Stimulated activated CD8-positive, alpha-beta memory T cell treated with anti-CD3 and anti-CD28 coated beads, Interleukin-15, amount 100 ng/mL, for 48 hours (primary cell): ENCODE measurements at places on chromosomes 4 and X.

- DNase-seq: no peak
Observed at GRCh38 chr4:40473578-40474388, 138.7 kb downstream of the CHRNA9 start.

DNA sequence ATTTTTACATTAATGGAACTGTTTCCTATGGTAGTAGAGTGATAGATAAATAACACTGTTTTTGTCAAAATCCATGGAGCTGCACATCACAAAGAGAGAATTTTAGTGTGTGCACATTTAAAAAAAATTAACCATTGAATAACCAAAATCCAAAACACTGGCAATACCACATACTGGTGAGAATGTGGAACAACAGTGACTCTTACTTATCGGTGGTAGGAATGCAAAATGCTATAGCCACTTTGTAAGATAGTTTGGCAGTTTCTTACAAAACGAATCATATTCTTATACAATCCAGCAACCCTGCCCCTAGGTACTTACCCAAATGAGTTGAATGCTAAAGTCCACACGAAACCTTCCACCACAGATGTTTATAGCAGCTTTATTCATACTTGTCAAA, 229.6 kb upstream of the GPR101 start:
- DNase-seq: no peak

DNA sequence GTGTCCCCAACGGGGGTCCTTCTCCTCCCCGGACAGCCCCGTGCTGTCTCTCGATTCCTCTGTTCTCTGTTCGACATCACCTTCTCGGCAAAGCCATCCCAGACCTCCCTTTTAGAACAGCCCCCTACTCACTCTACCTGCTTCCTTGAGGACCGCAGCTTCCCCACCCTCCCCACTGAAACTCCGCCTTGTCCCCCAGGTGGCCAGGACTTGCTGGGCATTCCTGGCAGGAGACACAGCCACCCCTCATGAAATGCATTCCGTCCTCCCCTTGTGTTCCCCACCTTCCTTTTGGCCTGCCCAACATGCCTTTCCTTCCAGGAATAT, 34.8 kb upstream of the GPR78 start:
- no peak for DNase-seq

GRCh38 chr4:19010761-19011160, 989.2 kb upstream of the LCORL start:
- DNase-seq: no peak

- DNase-seq: no peak
Observed at GRCh38 chr4:29581457-29581856, 1138.7 kb upstream of the PCDH7 start.

DNA sequence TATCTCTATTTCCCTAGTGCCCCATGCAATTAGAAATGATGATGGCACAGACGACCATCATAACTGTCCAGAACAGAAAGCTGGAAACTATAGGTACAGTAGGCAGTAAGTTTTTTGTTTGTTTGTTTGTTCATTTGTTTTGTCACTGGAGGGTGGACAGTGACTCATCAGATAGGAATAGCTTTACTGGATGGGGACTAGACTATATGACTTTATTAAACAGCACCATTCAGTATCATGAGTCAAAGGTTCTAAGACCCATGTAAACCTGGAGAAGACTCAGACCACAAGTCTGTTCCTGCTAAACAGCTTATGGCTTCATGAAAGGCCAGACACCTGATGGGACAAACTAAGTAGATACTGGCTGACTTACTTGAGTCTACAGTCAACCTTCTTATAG, 38.4 kb downstream of the PLAC1 start:
- DNase-seq: no peak

DNA sequence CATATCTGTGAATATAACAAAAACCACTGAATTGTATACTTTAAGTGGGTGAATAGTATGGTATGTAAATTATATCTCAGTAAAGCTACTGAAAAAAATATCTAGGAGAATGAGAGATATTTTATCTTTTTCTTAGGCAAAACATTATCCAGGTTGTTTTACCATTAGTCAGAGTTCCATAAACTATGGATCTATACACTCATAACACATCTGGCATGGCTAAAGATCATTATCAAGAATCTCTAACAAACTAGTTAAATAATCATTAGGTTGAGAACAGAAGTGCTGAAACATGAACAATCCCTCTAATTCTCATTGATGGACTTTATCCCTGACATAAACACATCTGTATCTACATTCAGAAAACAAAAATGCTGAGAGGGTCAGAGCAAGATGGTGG, 15.6 kb downstream of the MED14 start:
- no peak for DNase-seq

DNA sequence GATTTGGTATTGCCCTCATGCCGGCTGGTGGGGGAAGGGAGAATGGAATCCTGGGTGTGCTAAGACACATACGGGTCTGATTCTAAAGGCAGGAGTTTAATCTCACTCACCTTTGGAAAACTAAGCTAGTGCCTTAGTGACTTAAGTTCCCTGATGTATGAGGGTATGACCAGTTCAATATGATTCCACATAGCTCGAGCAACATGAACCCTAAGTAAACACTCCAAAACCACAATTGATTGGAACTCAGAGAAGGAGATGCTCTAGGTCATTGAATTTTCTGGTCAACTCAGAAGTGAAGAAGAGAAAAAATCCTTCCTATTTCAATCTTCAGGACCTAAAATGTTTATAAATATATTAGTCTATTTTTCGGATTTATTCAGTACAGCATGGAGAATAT, 420.1 kb upstream of the INTU start:
- no peak for DNase-seq

- DNase-seq: no peak
Observed at GRCh38 chr4:70382691-70383181, at the start of gene SMR3B. Gene SMR3B, plus strand, starts transcription at chr4:70383131. Its CDS starts 1,380 bp downstream, at chr4:70384511.

GRCh38 chr4:189436207-189436606, 504.5 kb upstream of the FRG1 start:
- DNase-seq: no peak

- no peak for DNase-seq
Observed at GRCh38 chr4:145132511-145133098, 34.5 kb downstream of the ABCE1 start.

DNA sequence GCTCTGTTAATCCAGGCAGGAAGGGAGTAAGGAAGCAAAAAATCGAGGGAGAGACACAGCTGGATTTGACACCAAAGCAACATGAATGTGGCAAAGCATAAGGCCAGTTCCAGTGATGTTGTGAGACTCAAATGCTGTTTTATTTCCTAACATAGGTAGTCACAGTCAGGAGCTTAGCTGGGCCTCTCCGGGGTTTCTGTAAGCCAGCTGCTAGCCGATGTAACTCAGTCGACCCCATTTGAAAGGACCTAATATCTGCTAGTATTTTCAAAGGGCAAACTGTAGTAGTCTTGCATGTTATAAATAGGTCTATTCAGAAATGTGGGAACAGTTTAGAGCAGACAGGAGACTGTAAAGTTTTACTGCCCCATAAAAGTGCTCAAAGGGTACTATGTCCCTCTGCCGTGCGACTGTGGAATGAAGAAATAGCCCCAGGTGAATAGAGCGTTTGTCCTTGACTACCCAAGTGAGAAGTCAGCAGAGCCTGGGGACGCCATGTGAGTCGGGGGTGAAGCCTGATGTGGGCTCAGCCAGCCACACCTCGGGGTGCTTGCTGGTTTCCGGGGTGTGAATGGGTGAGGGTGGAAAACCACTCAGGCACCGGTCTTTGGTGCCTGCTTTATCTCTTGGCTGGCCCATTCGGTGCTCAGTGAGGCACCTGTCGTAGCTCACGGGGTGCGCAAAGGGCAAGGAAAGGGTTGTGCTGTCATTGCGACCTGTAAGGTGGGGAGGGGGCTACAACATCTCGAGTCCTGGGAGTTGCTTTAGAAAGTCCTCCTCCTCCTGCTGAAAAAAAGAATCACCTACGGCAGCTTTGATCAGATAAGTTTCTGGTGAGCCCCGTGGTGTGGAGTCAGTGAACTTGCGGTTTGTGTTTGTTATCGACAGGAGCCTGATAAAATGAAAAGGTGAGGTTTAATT, 745 bp downstream of the TRIM2 start:
- DNase-seq: no peak

- DNase-seq: no peak
Observed at GRCh38 chr4:154622598-154622997, 10.1 kb upstream of the FGG start.

DNA sequence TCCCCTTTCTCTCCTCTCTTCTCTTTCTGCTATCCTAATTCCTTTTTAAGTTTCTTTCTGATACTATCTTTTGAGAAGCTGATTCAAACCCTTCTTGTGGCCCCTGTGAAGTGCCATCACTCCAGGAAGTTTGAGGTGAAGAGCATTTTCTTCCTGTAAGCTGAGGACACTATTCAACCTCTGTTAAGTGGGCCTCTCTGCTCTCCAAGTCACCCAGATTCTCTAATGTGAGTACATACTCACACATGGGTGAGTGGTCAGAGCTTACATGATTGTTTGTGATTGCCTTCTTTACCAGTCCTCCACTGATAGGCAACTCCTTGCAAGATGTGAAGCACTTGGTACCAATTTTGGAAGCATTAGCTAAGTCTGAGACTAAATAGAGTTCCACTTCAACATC, 18.4 kb upstream of the SMIM10L2A start:
- no peak for DNase-seq

- no peak for DNase-seq
Observed at GRCh38 chrX:30343206-30343605, 34.0 kb upstream of the NR0B1 start.

DNA sequence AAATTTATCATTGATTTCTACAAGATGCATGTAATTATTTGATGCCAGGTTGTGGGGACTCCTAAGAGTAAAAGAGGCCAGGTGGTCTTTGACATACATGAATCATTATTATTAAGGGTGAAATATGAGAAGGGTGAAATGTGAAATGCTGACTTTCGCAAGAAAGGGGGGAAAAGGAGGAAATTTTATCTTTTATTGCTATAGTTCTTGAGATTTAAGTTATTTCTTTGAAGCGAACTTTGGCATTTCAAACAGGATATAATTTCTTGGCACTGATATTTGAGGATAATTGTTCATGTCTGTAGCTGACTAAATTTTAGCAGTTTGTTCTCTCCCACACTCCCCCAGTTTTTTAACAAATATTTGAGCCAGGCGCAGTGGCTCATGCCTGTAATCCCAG, 80.1 kb downstream of the TMEM131L start:
- DNase-seq: no peak

- DNase-seq: no peak
Observed at GRCh38 chr4:79918292-79918691, 154.7 kb downstream of the ANTXR2 start.

DNA sequence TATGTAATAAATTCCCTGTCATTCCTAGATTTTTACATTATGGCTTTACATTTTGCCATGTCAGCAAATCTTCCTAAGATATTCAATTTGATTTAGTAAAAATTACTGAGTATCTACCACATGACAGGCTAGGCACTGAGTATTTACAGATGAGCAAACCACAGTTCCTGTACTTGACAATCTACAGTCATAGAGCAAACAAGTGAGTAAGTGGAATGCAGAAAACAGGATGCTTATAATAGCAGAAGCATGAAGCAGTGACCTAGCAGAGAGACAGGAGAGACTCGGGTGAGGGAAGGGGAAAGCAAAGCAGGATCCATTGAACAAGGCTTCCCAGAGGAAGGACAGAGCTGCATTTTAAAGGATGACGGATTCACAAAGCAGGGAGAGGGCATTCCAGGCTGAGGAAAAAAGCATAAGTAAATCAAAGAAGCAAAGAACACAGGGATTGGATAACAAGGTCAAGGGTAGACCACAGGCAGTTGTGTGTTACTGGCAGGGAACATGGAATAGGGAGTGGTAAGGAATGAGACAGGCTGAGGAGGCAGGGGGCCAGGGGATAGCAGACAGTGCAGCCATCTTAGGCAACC, 124.7 kb upstream of the C1QTNF7 start:
- no peak for DNase-seq

DNA sequence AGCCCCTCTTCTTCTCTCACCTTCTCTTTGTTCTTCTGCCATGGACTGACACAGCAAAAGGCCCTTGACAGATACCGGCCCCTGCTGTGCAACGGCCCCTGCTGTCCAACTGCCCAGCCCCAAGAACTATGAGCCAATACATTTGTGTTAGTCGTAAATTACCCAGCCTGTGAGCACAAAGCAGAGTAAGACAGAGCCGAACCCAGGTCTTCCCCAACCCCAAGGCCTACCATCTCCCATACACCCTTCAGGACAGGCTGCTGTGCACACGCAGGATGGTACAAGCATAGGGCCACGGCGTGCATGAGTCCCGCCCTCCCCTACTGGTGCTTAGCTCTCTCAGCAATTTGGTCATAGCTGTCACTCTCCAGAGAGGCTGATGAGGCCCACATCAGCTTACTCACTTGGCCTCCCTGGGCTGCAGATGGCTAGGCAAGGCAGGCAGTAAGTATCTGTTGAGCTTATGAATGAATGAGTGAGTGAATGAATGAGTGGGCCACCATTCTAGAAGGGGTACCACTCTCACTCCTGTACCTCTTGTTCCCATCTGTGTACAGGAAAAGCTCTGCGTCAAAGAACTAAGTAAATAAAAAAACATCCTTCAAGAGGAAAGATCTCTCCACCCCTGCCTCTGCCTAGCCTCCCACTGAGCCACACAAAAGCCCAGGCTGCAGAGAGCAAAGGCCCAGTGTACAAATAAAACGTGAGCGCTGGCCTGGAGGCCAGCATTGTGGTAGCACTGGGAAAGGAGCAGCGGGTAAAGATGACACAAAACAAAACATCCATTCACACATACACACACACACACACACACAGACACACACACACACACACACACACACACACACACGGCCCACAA, 13.9 kb downstream of the WDR1 start:
- no peak for DNase-seq

GRCh38 chr4:55989766-55990165, 41.0 kb downstream of the CEP135 start:
- no peak for DNase-seq

- DNase-seq: no peak
Observed at GRCh38 chr4:151948351-151949016, 187.7 kb upstream of the GATB start.

- no peak for DNase-seq
Observed at GRCh38 chr4:41514766-41515481, 23.0 kb upstream of the LIMCH1 start.

- DNase-seq: peak; percentile 80
Observed at GRCh38 chrX:101407748-101408531, at the start of the genes GLA and HNRNPH2. Gene GLA, minus strand, starts transcription at chrX:101407925. Its CDS starts 22 bp downstream, at chrX:101407903. Gene HNRNPH2, plus strand, starts transcription at chrX:101408222. Its CDS starts 3,767 bp downstream, at chrX:101411989.

DNA sequence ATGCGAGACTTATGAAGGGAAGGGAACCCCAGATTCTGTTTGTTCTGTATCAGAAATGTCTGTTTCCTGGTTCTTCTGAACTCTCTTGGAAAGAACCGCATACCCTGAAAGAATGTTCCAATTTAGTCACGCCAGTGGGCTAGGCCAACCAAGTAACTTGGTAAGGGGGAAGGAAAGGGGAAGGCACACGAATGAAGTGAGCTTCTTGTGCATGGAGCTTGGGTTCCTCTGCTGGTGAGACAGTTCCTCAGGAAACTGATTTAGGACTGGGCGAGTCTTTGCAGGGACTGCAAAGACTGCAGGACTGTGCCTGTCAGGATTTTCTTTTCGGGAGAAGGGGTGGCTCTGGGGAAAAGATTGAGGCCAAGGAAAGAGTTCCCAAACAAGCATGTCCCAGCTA, 35.6 kb downstream of the FRMPD3 start:
- no peak for DNase-seq

GRCh38 chr4:105895583-105896460, 551 bp downstream of the NPNT start:
- no peak for DNase-seq
